ENCODE measurements at places on chromosomes 6 and 20. TPM values are rescaled to one million over a fixed set of nuclear protein-coding genes. Genes with fewer than 3 reads are reported as not detected.

DNA sequence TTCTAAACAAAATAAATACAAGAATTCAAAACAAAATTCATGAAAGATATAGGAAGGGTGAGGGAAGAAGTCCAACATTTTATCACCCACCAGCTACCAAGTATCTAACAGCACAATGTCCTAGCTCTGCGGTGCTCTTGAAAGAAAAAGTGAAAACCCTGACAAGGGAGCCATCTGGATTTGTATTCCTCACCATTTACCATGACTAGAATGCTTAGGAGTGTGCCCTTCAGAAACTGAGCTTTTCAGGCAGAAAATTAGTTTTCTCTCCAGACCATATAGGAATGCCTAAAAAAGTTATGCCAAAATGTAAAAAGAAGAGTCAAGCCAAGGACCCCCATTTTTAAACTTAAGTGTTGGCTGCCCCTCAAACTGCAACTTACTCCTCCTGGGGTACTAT, 4.5 kb downstream of the SNX5 start:
- peaks cover 59% of the 10 kb centered on the region for H3K4me1 ChIP-seq
- peak overlapping the region; percentile 97 for H3K4me3 ChIP-seq
- H3K36me3 ChIP-seq, result peaks cover 81% of the 10 kb centered on the region

DNA sequence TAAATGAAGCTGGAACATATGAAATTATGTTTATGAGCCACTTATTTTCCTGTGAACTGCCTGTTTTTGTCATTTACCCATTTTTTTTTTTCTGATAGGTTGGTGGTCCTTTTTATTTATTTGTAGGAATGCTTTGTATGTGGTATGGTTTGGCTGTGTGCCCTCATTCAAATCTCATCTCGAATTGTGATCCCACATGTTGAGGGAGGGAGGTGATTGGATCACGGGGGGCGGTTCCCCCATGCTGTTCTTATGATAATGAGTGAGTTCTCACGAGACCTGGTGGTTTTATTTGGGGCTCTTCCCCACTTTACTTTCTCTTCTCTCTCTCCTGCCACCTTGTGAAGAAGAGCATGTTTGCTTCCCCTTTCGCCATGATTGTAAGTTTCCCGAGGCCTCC, 77.3 kb downstream of the CDH26 start:
- peaks cover 5% of the 10 kb centered on the region for H3K27me3 ChIP-seq
- no peaks in the 10 kb centered on the region for H3K4me1 ChIP-seq
- DNase-seq, result no peak
- H3K27ac ChIP-seq, result no peak overlapping the region

- H3K27me3 ChIP-seq, result no peaks in the 10 kb centered on the region
- H3K36me3 ChIP-seq, result no peaks in the 10 kb centered on the region
- no peak overlapping the region for H3K27ac ChIP-seq
Observed at GRCh38 chr20:19978511-19979210, 38.5 kb upstream of the NAA20 start.

Gene SLC35D3
- 0.13 TPM for total RNA-seq

Gene GNAS-AS1
- total RNA-seq, result 0.65 TPM

Measured in activated CD4-positive, alpha-beta memory T cell treated with anti-CD3 and anti-CD28 coated beads, Interleukin-2, amount 10 ng/mL, durations not matched to agents 7 days and 5 days (primary cell).